KBM-7 (cell line): ENCODE measurements at places on chromosomes 4 and X.
A peak's percentile ranks its signal among the peaks of the same experiment; 100 is the strongest.

DNA sequence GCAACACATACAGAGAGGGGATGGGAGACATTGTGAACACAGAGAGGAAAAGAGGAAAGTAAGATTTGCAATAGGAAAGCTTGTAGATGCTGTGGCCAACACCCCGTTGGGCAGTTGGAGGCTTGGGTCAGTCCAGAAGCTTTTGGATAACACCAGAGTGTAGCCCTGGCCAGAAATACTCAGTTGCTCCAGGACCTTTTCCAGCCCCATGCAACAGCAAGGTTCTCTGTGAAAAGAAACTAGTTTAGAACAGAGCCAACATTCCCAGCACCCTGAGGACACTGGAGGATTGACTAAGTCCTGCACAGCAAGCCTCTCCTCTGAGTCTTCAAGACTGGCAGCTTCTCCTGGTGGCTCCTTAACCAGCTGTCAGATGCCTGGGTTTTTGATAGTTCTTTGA, 27.9 kb upstream of the NAF1 start:
- no peak for DNase-seq

GRCh38 chr4:73663576-73663975, 43.3 kb upstream of the RASSF6 start:
- no peak for DNase-seq

GRCh38 chr4:51858605-51859202, 15.8 kb downstream of the DCUN1D4 start:
- DNase-seq, result no peak

GRCh38 chrX:48531358-48531959, 8.1 kb upstream of the TBC1D25 start:
- DNase-seq, result no peak

DNA sequence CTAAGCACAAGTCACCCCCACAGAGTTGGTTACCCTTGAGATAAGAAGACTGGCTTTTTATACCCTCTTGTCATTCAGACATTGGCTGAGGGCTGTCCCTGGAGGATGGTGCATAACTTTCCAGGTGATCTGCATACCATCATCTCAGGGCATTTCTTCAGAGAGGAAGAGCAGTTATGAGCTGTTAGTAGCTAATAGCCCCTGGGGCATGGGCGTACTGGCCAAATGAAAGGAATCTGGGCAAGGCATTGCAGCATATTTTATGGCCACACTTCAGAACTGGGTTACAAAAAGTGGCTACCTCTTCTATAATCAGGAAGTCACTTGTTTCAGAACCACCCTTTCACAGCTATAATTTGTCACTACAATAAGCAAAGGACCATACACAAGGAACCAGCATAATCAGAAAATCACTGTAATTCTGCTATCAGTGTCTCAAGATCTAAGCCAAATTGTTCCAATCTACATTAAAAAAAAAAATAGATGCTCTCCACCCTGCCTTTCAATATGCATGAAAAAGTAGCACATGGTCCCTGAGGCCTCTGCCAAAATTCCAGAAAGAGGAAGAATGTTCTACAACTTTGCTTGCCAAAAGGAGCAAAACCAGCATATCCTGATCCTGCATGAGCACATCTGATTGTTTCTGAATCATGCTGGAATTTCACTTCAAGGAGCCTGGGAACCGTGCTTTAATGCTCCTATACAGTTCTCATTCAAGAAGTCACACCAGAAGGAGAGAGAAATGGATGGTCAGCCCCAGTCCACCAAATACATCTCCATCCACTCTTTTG, 92.0 kb downstream of the TMEM144 start:
- no peak for DNase-seq

DNA sequence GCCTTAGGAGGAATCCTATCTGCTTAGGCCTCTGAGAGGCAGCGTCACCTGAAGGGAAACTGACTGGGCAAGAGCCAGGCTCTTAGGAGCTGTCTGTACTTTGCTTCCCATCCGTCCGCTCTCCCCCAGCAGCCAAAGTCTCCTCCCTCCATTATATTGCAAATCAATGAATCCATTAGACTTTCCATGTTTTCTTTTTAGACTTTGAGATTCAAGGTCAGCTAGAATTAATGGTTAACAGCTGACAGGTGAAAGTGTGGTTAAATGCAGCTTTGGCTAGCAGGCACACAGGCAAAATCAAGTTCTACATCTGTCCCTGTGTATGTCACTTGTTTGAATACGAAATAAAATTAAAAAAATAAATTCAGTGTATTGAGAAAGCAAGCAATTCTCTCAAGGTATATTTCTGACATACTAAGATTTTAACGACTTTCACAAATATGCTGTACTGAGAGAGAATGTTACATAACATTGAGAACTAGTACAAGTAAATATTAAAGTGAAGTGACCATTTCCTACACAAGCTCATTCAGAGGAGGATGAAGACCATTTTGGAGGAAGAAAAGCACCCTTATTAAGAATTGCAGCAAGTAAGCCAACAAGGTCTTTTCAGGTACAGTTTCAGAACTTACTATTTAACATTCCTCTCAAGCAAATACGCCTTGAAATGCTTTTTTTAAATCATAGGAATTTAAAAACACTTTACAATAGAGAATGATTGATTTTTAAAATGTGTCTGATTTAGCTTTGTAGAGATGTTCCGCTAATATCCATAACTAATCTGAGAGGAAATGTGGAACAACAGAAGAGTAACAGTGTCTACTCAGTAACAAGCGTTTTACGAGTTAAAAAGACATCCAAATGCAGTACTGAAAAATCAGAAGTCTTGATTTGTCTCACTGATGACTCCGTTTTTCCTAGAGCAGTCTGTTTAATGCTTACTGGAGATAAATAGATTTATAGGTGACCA, at the start of gene F11:
Gene F11 (plus strand): TSS at position 507 of the 970 bp plus-strand sequence. CDS start 948 bp downstream, outside the sequence.
- DNase-seq, result no peak

DNA sequence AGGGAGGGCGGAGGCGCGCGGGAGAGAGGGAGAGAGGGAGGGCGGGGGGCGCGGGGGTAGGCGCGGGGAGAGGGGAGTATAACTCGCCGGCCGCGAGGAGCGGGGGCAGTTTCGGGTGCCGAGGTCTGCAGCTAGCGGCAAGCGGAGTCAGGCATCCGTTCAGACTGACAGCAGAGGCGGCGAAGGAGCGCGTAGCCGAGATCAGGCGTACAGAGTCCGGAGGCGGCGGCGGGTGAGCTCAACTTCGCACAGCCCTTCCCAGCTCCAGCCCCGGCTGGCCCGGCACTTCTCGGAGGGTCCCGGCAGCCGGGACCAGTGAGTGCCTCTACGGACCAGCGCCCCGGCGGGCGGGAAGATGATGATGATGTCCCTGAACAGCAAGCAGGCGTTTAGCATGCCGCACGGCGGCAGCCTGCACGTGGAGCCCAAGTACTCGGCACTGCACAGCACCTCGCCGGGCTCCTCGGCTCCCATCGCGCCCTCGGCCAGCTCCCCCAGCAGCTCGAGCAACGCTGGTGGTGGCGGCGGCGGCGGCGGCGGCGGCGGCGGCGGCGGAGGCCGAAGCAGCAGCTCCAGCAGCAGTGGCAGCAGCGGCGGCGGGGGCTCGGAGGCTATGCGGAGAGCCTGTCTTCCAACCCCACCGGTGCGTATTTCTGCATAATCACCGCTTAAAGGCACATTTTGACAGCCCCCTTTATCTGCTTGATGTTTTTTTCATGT, at the start of gene POU4F2:
Gene POU4F2 (plus strand): TSS at position 108 of the 720 bp plus-strand sequence. CDS start 248 bp downstream, at position 356.
- DNase-seq, result peak; percentile 16

GRCh38 chr4:26325191-26325590, 4.4 kb downstream of the RBPJ start:
- peak; percentile 46 for DNase-seq

- DNase-seq, result no peak
Observed at GRCh38 chr4:83552083-83552482, 16.2 kb downstream of the GPAT3 start.

DNA sequence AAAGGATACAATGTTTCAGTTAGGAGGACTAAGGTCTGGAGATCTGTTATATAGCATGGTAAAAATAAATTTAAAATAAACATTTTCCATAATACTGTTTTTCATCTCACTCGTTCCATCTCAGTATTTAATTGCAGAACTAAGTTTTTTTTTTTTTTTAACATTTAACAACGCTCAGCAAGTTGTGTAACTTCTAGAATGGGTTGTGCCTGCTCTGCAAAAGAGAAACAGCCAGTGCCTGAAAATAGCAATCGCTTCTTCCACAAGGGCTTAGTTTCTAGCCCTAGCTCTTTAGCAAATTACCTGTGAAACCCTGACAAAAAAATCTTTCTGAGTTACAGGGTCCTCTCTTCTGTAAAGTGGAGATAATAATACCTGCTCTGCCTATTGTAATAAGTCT, 41.9 kb downstream of the CNGA1 start:
- DNase-seq, result no peak

DNA sequence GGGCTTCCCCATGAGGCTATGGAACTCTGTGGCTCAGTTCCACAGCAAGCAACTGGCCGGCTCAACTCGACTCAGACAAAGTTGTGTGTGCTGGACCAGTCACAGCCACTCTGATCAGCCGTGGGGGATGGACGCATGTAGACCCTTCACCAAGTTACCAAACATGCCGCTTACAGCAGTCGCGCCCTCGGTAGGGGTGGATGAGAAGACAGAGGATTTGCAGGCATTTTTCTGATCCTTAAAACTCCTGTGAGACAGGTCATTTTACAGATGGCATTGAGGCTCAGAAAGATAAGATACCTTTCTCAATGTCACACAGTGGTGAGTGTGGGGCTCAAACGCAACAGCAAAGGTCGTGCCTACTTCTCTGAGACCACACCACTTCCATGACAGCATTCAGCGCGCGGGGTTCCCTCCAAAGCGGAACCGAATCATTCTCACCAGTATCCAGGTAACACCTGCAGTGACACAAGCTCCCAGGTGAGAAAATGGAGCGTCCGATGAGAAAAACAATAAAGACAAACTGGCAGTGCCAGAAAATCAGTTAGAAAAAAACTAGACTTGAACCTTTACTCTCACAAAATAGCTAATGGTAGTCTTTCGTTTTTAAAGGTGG, 83.6 kb downstream of the RELL1 start:
- no peak for DNase-seq

GRCh38 chrX:1946974-1947373, 332.1 kb downstream of the ASMT start:
- peak; percentile 42 for DNase-seq

DNA sequence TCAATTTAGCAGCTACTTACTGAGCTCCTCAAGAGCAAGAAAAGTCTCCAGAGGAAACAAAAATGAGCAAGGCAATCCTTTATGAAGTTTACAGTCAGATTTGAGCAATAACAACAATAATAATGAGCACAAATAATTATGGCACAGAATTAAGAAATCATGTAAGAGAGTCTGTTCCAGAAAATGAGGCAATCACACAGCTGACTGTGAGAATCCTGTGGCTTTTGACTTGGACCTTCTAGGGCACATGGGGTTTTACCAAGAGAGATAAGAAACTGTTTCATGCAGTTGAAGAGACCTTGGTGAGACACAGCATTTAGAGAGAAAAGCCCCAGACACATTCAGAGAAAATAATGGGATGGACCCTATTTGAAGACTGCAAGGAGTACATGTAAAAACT, 362.6 kb upstream of the MAGEB2 start:
- DNase-seq, result no peak

DNA sequence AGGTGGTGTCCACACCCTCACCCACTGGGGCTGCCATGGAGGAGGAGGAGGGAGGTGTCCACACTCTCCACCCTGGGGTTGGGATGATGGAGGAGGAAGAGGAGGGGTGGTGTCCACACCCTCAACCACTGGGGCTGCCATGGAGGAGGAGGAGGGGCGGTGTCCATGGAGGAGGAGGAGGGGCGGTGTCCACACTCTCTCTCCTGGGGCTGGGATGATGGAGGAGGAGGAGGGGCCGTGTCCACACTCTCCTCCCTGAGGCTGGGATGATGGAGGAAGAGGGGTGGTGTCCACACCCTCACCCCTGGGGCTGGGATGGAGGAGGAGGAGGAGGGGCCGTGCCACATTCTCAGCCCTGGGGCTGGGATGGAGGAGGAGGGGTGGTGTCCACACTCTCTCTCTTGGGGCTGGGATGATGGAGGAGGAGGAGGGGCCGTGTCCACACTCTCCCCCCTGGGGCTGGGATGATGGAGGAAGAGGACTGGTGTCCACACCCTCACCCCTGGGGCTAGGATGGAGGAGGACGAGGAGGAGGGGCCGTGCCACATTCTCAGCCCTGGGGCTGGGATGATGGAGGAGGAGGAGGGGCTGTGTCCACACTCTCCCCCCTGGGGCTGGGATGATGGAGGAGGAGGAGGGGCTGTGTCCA, 231.7 kb downstream of the CRLF2 start:
- no peak for DNase-seq

DNA sequence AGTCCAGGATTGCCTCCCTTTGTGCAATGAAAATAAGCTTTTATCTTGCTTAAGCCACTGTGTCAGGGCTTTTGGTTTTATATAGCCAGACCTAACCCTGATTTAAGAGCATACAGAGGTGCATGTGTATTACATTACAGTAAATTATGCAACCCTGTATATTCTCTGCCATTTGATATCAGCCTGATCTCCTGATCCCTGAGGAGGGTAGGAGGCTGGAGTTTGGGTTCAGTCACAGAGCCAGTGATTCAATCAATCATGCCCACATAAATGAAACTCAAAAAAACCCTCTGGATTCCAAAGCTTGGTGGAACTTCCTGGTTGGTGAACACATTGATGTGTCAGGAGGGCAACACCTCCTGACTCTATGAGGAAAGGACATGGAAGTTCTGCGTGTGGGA, 7.3 kb upstream of the KLHL8 start:
- DNase-seq, result no peak

GRCh38 chrX:106898462-106898861, 4.7 kb downstream of the RIPPLY1 start:
- DNase-seq, result peak; percentile 73

DNA sequence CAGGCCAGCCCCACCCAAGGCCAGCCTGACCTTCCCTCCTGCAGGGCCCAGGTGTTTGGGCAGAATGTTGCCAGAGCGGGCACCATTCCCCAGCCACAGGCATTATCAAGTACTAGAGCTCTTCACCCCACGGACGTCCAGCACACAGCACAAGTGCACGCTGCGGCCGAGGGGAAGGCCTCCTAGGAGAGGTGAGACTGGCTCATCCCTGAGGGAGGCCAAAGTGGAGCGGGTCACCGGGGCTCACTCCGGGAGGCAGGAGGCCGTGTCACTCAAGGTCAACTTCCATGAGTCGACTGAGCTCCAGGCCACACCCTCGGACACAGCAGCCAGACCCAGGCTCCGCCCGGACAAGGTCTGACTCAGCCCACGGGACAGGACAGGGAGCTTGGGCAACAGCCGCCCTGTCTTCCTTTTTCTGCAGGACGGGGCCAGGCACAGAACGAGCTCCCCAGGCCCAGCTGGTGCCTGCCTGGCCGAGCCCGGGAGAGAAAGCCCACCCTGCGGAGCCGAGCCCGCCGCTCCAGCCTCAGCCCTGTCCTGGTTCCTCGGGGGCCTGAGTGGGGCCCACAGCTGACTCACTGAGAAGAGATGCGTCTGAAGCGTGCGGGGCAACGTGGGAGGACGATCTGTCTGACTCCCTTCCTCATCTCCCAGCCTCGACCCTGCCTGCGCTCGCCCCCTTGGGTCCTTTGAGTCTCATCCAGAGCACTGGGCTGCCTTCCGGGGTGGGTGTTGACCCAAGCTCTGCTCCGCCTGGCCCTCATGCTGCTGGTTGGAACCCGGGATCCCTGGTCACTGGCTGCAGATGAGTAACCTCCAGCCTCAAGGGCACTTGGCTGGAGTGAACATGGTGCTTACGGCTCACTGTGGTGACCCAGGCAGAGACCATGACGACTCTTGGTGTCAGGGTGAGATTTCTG, 1.6 kb downstream of the SLC49A3 start:
- no peak for DNase-seq

- no peak for DNase-seq
Observed at GRCh38 chr4:171646984-171647383, 166.2 kb upstream of the GALNTL6 start.

GRCh38 chr4:153189016-153189801, 15.0 kb upstream of the TRIM2 start:
- DNase-seq, result no peak
